Right lung (tissue), 10 donors: ENCODE measurements at places on chromosomes 4 and X.
A peak's percentile ranks its signal among the peaks of the same experiment; 100 is the strongest.

DNA sequence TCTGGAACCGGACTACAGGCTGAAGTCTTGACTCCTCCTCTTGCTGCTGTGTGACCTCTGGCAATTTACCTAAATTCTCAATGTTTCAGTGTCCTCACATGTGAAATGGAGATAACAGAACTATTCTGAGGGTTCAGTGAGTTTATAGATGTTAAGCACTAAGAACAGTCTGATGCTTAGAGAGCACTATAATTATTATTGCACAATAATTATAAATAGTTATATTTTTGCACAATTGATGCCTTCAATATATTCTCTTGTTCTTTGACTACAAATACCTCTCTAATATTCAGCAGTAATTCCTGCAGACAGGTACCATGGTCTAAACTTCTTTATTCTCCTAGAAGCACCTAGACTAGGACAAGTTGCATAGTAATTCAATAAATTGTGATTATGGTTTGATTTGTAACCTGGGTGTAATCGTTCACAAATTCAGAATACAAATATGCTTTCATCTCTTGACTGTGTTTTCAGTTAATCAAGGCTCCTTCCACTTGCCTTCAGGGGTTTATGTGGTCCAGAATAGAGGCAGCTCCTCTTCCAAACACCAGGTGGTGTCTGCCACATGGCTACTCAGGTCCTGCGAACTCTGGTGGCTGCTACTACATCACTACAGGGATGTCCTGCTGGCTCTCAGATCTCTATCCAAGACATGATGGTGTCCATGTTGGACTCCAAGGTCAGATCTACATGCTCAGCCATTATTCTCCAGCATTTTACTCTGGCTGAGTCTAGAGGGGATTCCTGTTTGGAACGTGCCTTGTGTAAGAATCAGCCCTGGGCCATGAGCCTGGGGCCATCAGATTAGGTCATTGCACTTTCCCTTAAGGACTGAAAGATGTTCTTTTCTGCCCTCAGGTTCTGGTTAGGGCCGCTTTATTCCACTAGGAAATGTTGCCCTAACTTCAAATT is 103.4 kb downstream of the QRFPR start:
- no peak for DNase-seq

GRCh38 chrX:132532913-132533312 is 44.1 kb upstream of the MBNL3 start:
- DNase-seq: no peak

- no peak for DNase-seq
Measured at GRCh38 chrX:68175562-68175961, 257.7 kb downstream of the OPHN1 start.

GRCh38 chr4:3611778-3612177 is 79.6 kb upstream of the LRPAP1 start:
- DNase-seq: no peak

- DNase-seq: no peak
Measured at GRCh38 chr4:116150152-116150551, 935.2 kb downstream of the TRAM1L1 start.

- no peak for DNase-seq
Measured at GRCh38 chr4:97139791-97140190, 1003.5 kb downstream of the STPG2 start.

DNA sequence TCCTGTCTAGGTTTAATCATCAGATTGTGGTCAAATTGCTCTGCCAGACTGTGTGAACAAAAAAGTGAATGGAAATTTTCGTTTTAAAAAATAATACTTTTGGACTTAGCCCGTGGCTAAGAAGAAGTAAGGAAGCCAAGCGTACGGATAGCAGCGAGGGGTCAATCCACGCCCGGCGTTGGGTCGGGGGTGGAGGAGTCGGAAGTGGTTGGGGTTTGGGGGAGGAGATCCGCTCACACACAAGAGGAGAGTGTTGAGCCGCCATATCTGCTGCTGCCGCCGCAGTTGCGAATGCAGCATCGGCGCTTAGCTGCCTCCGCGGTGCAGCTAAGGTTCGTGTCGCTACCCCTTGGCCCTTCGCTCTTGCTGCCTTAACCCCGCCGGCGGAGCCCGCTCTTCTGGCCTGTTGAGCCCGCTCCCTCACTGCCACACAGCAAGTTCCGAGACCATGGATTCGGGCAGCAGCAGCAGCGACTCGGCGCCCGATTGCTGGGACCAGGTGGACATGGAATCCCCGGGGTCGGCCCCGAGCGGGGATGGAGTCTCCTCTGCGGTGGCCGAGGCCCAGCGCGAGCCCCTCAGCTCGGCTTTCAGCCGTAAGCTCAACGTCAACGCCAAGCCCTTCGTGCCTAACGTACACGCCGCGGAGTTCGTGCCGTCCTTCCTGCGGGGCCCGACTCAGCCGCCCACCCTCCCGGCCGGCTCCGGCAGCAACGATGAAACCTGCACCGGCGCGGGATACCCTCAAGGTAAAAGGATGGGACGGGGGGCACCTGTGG is at the start of gene GSPT2:
Gene GSPT2, plus strand, starts transcription at position 264 of the 779 bp plus-strand sequence. Its CDS starts 185 bp downstream, at position 449.
- DNase-seq: peak; percentile 66

DNA sequence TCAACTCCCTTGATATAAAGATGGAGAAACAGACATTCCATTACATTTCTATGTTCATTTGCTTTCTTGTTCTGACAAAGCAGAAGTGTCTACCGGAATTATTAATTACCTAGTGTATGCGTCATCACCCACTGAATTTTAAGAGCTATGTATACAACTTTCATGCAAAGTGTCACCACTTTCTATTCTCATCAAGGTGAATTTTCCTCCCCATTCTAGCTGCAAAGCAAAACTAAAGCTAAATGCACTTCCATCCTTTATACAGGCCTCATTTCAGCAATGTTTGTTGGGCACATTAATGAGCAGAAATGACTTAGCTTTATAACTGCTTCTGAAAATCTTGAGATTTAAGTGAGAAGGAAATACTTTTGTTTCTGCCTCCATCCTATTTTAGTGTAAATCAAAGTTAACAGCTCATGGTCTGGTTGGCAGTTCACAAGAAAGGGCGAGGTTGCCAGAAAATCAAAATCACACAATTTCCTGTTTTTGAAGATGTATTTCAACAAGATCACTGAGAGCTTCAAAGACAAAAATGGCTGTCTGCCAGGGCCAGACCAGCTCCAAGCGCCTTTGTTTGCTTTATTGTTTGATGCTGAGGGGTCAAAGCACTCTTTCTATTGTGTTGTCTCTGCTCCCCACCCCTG is 7.2 kb upstream of the FAM9C start:
- no peak for DNase-seq

DNA sequence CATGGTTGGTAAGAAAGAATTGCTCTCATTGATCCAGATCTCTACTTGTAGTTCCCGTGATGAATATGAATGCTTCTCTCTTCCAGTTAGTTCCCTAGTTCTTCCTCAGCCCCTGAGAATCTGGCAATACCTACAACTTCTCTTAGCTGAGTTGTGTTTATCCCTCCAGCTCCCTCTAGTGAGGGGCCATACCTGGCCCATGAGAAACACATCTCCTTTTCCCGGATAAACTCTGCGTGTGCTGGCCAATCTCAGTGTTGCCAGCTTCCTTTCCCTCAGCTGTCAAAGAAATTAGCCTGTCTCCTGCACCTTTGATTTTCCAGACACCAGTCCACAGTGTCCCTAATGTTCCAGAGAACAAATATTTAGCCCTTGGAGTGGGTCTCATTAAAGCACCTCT is 5.7 kb downstream of the CBLL2 start:
- no peak for DNase-seq

DNA sequence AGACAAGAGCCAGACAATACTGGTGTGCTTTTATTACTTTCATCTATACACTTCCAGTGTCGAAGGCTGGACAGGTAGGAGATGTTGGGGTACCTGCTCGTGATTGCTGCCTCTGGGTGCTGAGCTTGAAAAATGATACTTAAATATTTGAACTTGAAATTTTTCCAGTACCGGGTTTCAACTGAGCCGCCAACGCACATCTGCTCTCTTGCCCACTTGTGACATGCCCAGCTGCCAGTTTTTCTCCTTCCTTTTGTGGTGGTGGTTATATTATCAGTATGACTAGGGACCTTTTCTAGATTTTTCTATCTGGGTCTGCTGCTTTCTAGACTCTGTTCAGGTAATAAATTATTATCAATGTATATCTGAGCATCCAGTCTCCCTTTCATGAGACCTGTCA is 3.4 kb downstream of the OGT start:
- DNase-seq: no peak

DNA sequence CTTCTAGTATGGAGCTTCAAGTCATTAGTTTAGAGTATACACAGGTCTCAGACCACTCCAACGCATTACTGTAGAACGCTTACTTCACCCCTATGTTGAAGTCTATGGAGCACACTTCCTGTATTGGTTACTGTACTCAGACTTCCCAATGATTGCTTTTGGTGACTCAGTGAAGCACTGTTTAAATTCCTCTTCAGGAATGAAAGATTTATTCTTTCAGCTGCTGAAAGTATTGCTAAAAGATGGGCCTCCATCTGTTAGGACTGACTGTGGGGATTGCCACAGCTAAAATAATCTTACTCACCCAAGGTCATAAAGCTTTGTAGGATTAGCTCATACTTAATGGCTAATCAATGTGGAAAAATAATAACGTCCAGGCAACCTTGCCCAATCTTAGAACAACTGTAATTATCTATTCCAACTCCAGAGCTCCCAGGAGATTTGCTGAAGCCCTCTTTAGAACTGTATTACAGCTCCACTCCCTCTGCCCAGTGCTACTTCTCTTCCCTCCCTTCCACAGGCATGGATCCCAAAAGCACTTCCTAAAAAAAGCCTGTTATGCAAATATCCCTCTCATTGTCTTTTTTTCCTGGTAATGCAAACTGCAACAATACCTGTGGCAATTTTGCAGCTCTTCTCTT is 281.9 kb upstream of the HS3ST1 start:
- DNase-seq: no peak

- peak; percentile 44 for DNase-seq
Measured at GRCh38 chr4:120830204-120830603, 92.3 kb downstream of the PRDM5 start.

GRCh38 chrX:22069586-22069985 is 37.5 kb downstream of the PHEX start:
- no peak for DNase-seq

DNA sequence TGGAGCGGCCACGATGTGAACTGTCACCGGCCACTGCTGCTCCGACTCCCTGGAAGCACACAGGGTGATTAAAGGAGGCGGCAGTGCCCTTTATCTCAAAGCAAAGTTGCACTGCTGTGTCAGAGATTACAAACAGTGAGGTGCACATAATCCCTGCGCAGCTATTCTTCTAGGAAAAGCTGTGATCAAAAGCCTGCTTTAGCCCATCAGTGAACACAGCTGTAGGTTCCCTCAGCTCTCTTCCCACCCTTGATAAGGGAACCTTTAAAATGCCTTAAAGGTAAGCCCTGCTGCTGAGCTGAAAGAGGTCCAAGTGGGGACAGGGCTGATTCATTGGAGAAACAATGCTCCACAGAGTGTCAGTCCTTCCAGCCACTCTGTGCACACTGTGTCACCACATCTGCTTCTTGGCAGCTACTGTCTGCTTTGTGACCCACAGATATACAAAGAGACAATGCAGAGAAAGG is 127.6 kb downstream of the EIF4E start:
- no peak for DNase-seq

- DNase-seq: no peak
Measured at GRCh38 chrX:151621422-151621821, 57.9 kb downstream of the PASD1 start.

DNA sequence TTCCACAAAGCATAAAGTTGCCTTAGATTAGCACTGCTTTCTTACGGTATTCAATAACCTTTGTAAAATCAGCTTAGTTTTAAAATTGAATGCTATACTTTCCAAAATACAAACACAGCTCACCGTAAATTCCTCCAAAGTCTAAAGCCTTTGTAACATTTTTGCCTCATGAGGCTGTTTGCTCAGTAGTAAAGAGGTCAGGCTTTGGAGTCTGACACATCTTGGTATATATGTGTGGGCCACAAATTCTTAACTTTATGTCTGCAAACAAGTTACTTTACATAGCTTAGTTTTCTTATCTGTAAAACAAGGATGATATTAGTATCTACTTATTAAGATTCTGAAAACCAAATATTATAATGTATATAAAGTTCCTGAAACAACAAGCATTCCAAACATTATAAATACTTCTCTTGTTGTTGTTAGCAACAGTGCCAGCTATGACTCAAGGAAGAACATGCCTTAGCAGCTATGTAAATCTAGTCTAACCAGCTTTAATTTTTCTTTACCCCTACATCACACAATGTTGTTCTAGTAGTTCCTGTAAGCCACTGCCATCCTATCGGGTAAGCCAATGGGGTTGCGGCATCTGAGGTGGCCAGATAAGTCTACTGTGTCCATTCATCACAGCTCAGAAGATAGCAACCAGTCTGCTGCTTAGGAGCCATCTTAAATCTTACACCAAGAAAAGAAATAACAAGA is 709.0 kb downstream of the KLHL13 start:
- DNase-seq: no peak

DNA sequence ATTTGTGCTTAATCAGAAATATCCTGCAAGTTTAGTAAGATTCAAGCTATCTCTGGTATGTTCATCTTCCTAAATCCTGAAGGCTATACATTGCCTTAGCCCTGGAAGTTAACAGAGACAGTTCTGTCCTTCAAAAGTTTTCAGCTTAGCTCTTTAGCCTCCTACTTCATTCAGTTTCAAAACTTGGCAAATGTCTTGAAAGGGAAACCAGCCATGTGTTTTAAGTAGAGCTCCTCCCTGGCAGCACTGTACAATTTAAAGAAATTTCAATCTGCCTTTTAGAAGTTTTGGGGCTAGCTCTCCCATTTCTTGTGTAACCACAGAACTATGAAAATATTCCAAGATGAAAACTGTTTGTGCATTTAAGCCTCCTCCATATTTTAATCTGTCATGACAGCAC is 47.0 kb downstream of the FANCB start:
- DNase-seq: no peak

GRCh38 chr4:76518241-76518640 is 83.2 kb downstream of the SHROOM3 start:
- DNase-seq: no peak

GRCh38 chrX:48785186-48785539 is 1.2 kb upstream of the GATA1 start:
- no peak for DNase-seq

DNA sequence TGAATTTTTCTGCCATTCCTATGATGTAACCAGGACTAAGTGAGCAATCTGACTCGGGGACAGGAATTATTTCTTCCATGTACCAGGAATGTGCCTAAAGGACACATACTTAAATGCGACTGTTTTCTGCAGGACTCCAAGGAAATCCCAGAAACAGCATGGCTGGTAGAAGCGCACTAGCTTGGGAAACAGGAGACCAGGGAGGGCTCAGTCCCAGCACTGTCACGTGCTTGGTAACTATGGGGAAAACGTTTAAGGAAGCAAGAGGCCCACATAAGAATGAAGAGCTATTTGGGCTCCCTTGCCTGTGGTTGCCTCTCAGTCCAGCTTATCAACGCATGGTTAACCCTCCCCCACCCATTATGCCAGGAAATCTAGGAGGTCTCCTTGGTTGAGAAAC is 19.6 kb downstream of the MPP1 start:
- DNase-seq: no peak

DNA sequence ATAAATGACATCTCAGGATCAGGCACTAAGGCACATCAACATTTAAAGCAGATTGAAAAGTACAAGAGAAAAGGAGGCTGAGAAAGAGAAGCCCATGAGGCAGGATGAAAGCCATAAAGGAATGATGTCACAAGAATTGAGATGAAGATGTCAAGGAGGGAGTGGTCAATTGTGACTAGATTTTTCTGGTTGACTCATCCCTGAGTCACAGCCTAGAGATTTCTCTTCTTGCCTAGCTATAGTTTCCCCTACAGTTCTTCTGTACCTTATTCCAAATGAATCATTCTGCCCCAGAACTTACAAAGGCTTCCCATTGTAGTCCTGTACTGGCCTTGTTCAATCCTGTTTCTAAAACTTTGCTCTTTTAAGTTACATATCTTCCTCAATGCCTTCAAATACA is 3.4 kb upstream of the USP53 start:
- no peak for DNase-seq
